ENCODE measurements at places on chromosomes 2 and 18. TPM values are rescaled to one million over a fixed set of nuclear protein-coding genes. Genes with fewer than 3 reads are reported as not detected.

HOXD3 gene
- total RNA-seq, result not detected

SCG2 gene
- total RNA-seq, result not detected

GAREM2 gene
- total RNA-seq, result 4.2 TPM

HDLBP gene
- total RNA-seq, result 310 TPM

TBR1 gene
- not detected for total RNA-seq

SERPINB3 gene
- total RNA-seq, result not detected

CREG2 gene
- not detected for total RNA-seq

KANSL1L gene
- total RNA-seq, result 4.1 TPM

NYAP2 gene
- total RNA-seq, result not detected

SFXN5 gene
- 17.9 TPM for total RNA-seq

PLEK gene
- 19.9 TPM for total RNA-seq

DNAJC5G gene
- total RNA-seq, result not detected

NOL4 gene
- not detected for total RNA-seq

REV1 gene
- total RNA-seq, result 31.5 TPM

CYP1B1 gene
- 6.8 TPM for total RNA-seq

MPHOSPH10 gene
- total RNA-seq, result 63.9 TPM

AFF3 gene
- 1.1 TPM for total RNA-seq

SLC23A3 gene
- 1.8 TPM for total RNA-seq

PDE6D gene
- total RNA-seq, result 35.6 TPM

FAM237A gene
- total RNA-seq, result not detected

GRB14 gene
- not detected for total RNA-seq

PELI1 gene
- total RNA-seq, result 32.5 TPM

CAPN13 gene
- total RNA-seq, result not detected

KRTCAP3 gene
- total RNA-seq, result 4.6 TPM

UPP2 gene
- total RNA-seq, result not detected

NPPC gene
- total RNA-seq, result 0.25 TPM

MARCHF4 gene
- not detected for total RNA-seq

CFAP221 gene
- not detected for total RNA-seq

LYG2 gene
- not detected for total RNA-seq

FAM161A gene
- 8.0 TPM for total RNA-seq

RASGRP3 gene
- total RNA-seq, result 3.6 TPM

TEX261 gene
- 90.2 TPM for total RNA-seq

ACTG2 gene
- total RNA-seq, result not detected

CPO gene
- total RNA-seq, result not detected

DSC1 gene
- total RNA-seq, result 0.04 TPM

MBOAT2 gene
- 2.7 TPM for total RNA-seq

IL1RL2 gene
- total RNA-seq, result 0.27 TPM

DUSP2 gene
- total RNA-seq, result 298 TPM

SPATS2L gene
- total RNA-seq, result 14.1 TPM

VSNL1 gene
- total RNA-seq, result not detected

CYS1 gene
- total RNA-seq, result 0.15 TPM

M1AP gene
- not detected for total RNA-seq

PLEKHH2 gene
- total RNA-seq, result 0.70 TPM

PXDN gene
- total RNA-seq, result 1.3 TPM

PARD6G gene
- total RNA-seq, result 0.38 TPM

OSBPL6 gene
- total RNA-seq, result 2.0 TPM

IL18R1 gene
- total RNA-seq, result 25.1 TPM

PGAP1 gene
- 8.4 TPM for total RNA-seq

PHOSPHO2 gene
- total RNA-seq, result 5.0 TPM

All from activated CD8-positive, alpha-beta memory T cell treated with anti-CD3 and anti-CD28 coated beads for 36 hours (primary cell).